ENCODE measurements at places on chromosomes 1 and 21. TPM values are rescaled to one million over a fixed set of nuclear protein-coding genes. Genes with fewer than 3 reads are reported as not detected.
A peak's percentile ranks its signal among the peaks of the same experiment; 100 is the strongest.

DNA sequence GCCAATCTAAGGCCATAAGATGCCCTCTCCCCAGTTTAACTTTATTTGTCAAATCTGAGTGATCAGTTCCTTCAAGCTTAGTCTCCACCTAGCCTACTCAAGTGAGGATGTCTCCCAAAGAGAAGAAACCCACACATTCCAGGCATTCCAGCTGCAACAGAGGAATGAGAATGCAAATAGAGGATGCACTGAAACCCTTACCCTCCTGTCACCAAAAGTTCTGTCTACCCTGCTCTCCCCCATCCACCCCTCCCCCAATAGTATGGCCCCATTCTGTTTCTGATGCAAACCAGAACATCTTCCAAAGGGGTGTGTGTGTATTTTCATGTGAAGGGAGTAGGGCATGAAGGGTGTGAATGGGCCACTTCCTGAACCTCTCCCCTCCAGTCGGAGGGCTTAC is 3.0 kb downstream of the DUSP23 start:
- DNase-seq = no peak

- peak; percentile 88 for DNase-seq
These were observed 159.8 kb downstream of the RUNX1 start for GRCh38 chr21:34889320-34889675.

Gene IVL
- total RNA-seq = 1.1 TPM

Gene FAF1
- 49.1 TPM for total RNA-seq

Gene GUCA2B
- total RNA-seq = not detected
